ENCODE measurements at places on chromosomes 4 and X.

GRCh38 chr4:174457468-174457867 lies 64.8 kb downstream of the HPGD start:
- DNase-seq = no peak

- no peak for DNase-seq
Observed at GRCh38 chrX:102067966-102068723, 57.3 kb upstream of the TCEAL2 start.

GRCh38 chr4:10530137-10530786 lies 73.0 kb upstream of the ZNF518B start:
- no peak for DNase-seq

DNA sequence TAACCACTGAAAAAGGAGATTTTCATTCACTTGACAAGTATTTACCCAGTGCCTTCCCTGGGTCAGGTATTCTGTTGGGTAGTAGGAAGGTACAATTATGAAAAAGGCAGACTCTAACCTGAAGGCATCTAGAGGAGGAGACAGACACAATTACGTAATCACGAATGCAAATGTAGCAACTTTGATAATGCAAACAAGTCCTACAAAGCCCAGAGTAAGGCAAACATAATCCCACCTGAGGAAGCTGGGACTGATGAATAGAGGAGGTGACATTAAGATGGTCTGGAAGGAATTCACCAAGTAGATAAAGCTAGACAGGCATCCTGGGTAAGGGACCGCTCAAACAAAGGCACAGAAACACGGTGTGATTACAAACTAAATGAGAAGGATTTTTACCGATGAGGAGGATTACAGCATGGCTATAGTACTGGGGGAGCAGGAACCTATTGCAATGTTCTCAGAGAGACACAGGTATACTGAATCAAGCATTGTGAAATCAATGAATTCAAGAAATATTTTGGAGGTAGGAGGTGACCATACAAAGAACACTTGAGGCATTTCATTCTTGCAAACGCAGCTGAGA lies 37.1 kb downstream of the TMEM150C start:
- DNase-seq = no peak

GRCh38 chrX:36867143-36867542 lies 141.0 kb upstream of the FAM47C start:
- DNase-seq = no peak

DNA sequence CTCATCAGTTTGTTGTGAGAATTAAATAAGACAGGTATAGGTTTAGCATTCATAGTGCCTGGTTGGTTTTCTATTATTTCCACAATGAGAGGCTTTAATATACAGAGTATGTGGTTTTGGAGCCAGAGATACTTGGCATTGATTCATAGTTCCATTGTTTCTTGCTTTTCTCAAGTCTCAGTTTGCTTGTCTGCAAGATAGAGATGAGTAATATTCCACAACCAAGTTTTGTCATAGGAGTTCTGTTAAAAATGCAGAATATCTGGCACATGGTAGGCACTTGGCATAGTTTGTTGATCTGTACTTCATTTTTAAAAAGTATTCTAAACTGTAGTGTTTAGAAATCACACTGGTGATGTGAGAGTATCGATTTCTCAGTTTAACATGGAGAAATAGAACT lies 37.5 kb upstream of the EDA2R start:
- DNase-seq = no peak

DNA sequence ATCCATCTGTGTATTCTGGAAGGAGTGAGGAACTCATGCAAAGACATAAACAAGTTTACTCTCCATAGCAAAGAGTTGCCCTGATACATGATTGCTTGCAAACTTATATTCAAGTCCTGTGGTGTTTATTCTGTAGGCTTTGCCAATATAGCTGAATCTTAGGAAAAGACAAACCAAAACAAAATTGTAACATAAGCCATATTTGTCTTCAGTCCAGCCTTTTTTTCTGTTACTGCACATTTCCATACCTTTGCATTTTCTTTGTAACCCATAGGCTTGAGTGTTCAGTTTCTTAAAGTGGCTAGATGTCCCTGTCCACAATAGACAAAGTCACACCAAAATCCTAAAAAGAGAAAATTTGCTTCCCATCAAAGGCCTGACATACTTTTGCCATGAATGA lies 120.4 kb downstream of the PPARGC1A start:
- DNase-seq = no peak

GRCh38 chr4:166802346-166802745 lies 431.9 kb downstream of the SPOCK3 start:
- DNase-seq = no peak

- no peak for DNase-seq
Observed at GRCh38 chr4:140123666-140124377, 30.2 kb downstream of the MAML3 start.

GRCh38 chr4:16457944-16458343 lies 231.7 kb upstream of the TAPT1 start:
- DNase-seq = no peak

GRCh38 chr4:126976850-126977632 lies 655.7 kb upstream of the INTU start:
- no peak for DNase-seq

DNA sequence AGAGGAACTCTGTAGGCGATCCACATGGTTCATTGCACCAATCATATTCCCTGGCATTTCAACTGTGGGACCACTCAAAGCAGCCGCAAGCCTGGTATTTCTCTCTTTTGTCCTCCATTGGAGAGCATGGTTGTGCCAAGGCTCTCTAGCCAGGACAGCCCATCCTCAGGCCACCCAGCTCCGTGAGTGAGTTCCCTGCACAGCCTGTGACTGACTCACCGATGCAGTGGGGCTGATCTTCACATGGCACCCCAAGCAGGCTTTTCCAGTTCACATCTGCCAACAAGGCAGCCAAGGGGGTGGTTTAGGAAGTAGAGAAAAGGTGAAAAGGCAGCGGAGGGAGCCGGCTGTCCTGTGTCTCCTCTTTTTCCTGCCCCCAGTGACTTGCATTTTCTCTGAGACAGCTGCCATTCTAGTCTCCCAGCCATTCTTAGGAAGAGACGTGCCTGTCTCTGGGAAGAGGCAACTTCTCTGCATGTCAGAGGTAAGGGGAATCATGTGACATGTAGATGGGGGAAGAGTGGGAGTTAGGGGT lies 69.2 kb downstream of the MID1IP1 start:
- no peak for DNase-seq

DNA sequence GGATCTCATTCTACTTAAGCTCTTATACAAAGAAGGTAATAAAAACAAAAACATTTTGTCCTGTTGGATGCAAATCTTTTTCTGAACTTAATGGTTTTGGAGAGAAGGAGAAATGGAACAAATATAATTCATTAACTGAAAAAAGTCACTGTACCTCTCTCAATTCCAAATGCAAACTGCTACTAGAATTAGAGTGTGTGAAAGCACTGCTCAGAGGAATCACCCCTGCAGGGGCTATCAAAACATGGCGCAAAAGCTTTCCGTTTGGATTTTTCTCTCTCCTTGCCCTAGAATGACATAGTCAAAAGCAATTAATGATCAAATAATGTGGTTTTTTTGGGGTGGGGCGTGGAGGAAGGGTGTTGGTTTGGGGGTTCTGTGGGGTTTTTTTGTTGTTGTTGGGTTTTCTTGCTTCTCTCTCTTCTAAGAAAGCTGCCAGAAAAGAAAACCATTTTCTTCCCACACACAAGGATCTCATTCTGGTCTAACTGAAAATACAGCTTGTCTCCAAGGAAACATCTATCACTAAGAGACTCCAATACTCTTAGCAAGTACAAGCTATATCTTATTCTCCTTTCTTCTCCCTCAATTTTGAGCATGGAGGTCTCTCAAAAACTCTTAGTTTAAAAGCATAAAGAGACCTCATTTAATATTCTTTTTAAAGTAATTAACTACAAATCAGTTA lies 41.6 kb downstream of the USP46 start:
- DNase-seq = no peak

DNA sequence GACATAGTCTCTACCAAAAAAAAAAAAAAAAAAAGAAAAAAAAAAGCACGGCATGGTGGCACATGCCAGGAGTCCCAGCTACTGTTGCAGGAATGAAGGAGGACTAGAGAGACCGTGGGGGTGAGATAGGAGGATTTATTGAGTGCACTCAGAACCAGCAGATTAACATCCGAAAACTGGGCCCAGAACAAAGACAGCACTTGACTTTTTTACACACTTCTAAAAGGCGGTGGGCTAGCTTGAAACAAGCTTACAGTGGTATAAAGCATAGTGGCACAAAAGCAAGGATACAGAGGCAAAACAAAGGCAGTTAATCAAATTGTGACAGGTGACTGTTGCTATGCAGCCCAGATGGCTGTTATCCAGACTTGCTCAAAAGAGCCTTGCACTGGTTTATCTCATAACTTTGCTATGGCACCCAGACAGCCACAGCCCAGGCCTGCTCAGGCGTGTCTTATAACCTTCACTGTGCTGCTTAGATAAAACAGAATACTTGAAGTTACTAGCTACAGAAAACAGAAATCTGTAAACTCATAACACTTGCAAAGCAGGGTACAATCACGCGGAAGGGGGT lies 9.9 kb upstream of the PI4K2B start:
- no peak for DNase-seq

GRCh38 chrX:132636080-132636479 lies 147.2 kb upstream of the MBNL3 start:
- no peak for DNase-seq

DNA sequence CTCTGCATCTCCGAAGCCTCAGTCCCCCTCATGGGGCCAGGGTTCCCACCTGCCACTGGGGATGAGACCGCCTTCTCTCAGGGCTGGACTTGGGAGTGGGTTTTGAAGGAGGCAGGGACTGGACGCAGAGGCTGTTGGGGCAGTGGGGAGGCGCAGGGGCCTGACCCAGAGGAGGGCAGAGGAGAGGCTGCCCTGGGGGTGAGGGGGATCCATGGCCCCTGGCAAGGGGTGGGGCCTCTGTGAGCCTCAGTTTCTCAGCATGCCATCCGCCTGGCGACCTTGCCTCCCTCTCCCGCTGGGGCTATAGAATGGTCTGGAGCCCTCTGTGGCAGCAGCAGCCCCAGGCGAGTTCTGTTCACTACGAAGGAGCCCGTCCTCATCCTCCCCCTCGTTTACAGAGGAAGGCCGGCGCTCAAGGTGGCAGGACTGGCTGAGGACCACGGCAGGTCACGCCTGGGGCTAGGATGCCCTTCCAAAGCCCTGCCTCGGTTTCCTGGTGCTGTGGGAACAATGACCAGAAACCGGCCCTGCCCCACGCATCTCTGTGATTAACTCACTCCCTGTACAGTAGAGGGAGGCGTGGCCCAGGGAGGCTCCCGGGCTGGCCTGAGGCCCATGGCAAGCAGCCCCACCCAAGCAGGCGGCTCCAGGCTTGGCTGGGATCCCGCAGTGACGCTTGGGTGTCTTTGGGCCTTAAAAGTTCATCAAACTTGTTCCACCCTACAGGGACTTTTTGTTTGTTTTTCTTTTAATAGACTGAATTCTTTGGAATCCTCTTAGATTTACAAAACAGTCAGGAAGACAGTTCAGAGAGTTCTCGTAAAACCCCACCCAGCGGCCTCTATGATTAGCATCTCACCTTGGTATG lies 16.0 kb upstream of the SH3TC1 start:
- no peak for DNase-seq

GRCh38 chr4:9765091-9765490 lies 16.3 kb upstream of the DRD5 start:
- DNase-seq = no peak

DNA sequence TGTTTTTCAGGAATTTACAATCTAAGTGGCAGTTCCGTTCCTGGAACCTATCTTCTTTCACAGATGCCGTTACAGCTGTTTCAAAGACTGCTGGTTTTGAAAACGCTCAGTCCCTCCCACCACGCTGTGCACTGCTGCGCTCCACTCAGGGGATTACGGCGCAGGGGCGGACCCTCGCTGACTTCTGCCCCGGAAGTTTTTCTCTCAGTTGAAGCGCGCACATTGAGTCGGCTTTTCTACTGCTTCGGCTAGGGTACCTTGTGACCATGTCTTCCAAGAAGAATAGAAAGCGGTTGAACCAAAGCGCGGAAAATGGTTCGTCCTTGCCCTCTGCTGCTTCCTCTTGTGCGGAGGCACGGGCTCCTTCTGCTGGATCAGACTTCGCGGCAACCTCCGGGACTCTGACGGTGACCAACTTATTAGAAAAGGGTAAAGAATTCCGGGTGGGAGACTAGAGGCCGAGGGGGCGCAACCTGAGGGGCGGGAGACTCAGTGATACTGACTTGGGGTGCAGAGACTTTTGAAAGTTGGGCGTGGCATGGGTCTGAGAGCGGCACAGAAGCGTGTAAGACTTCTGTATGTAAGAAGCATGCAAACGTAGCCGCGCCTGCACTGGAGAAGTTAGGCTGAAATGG lies 597 bp upstream of the NUDT6 start:
- peak; percentile 66 for DNase-seq

GRCh38 chr4:1727117-1728031 lies 6.1 kb downstream of the TACC3 start:
- no peak for DNase-seq

DNA sequence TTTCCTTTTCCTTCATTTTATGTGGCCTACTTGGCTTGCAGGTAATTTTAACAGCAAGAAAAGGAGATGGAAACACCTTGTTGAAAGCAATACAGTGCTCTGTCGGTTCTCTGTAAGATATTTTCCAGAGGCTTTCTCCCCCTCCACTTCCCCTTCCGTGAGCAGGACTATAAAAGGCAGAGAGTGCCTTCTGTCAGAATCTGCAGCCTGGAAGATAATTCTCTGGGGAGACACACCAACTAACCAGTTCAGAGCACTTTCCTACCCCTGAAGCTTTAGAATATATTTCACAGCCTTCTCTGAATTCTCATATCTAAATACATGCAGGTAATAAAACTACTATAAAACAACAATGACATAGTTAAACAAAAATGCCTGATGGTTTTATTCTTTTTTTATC lies 141.1 kb downstream of the IDS start:
- DNase-seq = no peak

DNA sequence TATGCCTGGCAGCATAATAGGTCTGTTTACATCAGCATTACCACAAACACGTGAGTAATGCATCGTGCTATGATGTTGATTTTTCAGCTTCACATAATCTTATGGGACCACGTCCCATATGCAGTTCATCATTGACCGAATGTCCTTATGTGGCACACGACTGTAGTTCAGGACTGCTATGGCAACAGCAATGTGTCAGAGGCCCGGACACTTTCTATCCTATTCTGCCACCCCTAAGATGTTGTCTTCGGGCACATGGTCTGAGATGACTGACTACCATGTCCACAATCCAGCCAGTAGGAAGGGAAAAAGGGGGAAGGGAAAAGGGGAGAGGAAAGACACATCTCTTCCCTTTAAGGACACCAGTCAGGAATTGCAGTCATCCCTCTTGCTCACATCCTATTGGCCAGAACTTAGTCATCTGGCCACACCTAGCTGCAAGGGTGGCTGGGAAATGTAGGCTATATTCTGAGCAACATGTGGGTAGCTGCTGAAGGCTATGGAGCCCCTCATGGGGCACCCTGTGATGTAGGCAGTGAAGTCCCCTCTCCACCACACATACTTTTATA lies 196.0 kb upstream of the RBPJ start:
- DNase-seq = no peak

DNA sequence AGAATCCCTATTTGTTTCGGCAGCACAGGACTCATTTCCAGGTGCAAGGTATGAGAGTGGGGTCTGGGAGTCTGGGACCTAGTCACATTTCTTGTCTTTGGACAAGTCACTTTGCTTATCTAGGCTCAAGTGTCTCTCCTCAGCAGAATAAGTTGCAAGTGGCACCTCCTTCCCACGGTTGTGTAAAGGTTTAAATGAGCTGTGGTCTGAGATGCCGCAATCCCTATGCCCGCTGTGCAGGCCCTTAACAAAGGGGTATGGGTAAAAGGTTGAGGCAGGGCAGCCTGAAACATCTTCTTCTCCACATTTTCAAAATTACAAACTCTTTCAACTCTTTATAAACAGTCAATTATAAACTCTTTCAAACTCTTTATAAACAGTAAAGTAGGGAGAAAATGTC lies 93.7 kb downstream of the RTL5 start:
- DNase-seq = no peak

GRCh38 chr4:78692822-78693170 lies 83.4 kb upstream of the BMP2K start:
- no peak for DNase-seq
